ENCODE measurements at places on chromosomes 4 and X.

- DNase-seq, result no peak
Observed at GRCh38 chr4:106019771-106020170, 124.5 kb downstream of the NPNT start.

DNA sequence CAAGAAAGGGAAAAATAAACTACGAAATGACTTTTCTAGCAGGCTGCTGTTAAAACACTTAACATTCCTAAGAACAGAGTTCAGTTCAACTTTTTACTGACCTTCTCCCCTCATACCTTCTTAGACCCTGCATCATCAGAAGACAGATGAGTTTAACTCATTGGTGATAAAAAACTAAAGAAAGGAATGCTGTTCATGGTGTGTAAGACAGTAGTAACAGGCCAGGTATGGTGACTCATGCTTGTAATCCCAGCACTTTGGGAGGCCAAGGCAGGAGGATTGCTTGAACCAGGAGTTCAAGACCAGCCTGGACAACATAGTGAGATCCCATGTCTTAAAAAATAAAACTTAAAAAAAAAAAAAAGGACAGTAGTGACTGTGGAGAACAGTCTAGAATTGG, 16.2 kb downstream of the RBM47 start:
- DNase-seq, result no peak

- DNase-seq, result no peak
Observed at GRCh38 chr4:101973361-101973760, 182.8 kb downstream of the BANK1 start.

- DNase-seq, result no peak
Observed at GRCh38 chrX:108439426-108439942, at the start of gene COL4A5. TSS of gene COL4A5 (plus strand) at chrX:108439838. CDS start at chrX:108440126, 288 bp downstream.

- DNase-seq, result no peak
Observed at GRCh38 chrX:7092543-7092942, 55.0 kb upstream of the STS start.

- no peak for DNase-seq
Observed at GRCh38 chr4:30396772-30397475, 323.2 kb upstream of the PCDH7 start.

DNA sequence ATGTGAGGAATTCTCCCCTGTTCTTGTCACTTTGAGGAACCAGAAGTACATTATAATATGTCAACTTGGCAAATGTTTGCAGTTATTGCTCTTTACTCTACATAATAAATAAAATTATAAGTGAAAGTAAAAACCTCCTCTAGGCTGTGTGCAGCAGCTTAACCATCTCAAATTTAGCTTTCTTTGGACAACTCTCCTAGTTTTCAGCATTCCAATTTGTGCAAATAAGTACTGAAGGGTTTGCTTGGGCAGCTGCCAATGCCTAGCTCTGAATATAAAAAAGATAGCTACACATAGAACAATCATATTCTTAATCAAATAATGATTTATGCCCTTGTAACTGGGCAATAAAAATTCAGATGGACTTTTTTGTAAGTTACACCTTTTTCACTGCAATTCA, 82.5 kb downstream of the GASK1B start:
- DNase-seq, result no peak

- DNase-seq, result no peak
Observed at GRCh38 chrX:71955530-71956120, 45.0 kb downstream of the NHSL2 start.

DNA sequence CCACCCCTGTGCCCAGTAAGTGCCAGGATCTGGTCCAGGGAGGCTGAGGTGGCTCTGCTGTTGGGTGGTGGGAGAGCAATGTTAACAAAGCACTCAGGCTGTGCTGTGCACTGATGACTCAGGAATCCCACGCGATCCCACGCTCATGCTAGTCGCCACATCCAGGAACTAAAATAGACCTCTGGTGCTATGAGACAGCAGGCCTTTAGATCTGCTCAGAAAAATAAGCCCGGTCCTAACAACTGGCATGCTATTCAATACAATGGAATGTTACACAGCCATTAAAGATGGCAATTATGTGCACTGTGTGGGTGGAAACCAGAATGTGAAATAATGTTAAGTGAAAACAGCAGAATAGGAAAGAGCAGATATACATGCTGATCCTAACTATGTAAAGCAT, 26.0 kb downstream of the ARL13A start:
- no peak for DNase-seq

DNA sequence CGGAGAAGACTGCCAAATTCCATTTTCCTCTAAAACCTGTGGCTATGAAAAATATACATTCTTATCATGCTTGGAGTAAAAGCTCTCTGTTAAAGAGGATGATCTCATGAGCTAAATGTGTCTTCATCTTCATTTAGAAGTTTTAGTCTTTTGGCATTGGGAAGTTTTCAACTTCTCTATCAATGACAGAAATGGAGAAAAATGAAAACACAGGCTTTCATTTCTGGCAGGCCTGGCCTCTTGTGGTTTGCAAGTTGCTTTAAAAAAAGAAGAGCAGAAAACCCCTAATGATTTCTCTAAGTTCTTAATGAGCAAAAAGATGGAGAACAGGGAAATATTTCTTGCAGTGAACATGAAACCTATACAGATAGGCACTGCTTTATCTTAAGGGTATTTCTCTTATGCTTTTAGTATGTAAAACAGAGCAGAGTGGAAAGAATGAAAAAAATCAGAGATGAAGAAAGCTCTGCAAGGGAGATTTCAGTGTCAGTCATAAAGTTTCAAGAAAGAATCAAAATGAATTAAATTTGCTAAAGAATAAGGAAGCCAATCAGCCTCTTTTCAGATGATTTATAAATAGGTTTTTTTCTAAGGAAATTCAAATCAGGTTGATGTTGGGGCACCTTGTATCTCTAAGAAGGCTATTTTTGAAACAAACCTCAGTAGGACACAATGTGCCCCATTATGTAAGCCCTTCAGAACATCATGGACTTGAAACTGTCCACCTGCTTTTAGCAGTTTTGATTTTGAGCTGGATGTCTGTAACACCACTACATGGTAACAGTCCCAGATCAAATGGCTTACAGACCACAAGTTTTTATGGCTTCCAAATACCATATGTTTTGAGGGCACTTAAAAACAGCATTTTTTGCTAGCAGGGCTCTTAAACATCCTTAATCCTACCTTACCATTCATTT, 225.0 kb downstream of the GRIA3 start:
- DNase-seq, result no peak

- DNase-seq, result no peak
Observed at GRCh38 chrX:70485466-70485865, 40.8 kb downstream of the DLG3 start.

- no peak for DNase-seq
Observed at GRCh38 chr4:48944756-48945241, 38.2 kb upstream of the OCIAD2 start.

GRCh38 chrX:2984342-2984741, 22.0 kb upstream of the ARSH start:
- no peak for DNase-seq

- no peak for DNase-seq
Observed at GRCh38 chr4:10082459-10083272, 33.9 kb downstream of the WDR1 start.

DNA sequence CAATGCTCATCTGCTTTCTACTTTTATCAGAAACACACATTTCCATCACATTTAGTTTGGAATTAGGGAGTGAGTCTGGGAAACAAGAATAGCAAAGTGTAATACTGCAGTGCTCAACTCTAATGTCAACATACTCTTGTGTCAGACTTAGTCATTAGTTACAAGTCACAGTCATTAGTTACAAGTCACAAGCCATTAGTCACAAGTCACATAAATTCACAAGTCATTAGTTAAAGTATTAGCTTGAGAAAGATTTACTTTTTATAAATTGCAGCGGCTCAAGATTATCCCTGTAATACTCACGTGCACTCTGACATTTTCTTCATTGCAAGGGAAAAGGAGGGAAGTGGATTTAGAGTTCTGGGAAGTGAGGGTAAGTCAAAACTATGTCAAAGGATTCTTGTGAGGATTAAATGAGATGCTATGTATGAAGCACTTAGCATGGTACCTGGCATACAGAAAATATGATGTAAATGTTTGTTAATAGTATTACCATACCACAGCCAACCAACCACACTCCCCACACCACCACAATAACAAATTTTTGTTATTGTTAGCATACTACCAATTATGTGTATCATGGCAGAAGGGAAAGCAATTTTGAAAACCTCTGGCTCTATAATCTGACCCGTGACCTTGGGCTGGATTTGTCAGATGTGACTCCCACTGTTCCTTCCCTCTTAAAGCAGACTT, 116.6 kb downstream of the ARHGAP24 start:
- DNase-seq, result no peak

- DNase-seq, result no peak
Observed at GRCh38 chr4:32771491-32771890, 2051.3 kb downstream of the PCDH7 start.

Measured in stimulated activated CD8-positive, alpha-beta memory T cell treated with anti-CD3 and anti-CD28 coated beads, Interleukin-15, amount 100 ng/mL, for 24 hours (primary cell).